Left colon (tissue), 2 donors: ENCODE measurements at places on chromosomes 2 and 18. TPM values are rescaled to one million over a fixed set of nuclear protein-coding genes. Genes with fewer than 3 reads are reported as not detected.

Gene LYPD6
- total RNA-seq = 3.5 TPM

Gene SERPINB5
- total RNA-seq = 3.7 TPM

Gene SERPINB3
- total RNA-seq = not detected

Gene TRIM43
- total RNA-seq = not detected

Gene ZFAND2B
- 89.9 TPM for total RNA-seq

Gene IL36G
- not detected for total RNA-seq

Gene CHST10
- total RNA-seq = 1.1 TPM

Gene IGFBP2
- 120 TPM for total RNA-seq

Gene CSRNP3
- total RNA-seq = 2.7 TPM

Gene CNRIP1
- total RNA-seq = 3.1 TPM

Gene SLC8A1
- total RNA-seq = 22.6 TPM

Gene INO80D
- 27.3 TPM for total RNA-seq

Gene CD302
- total RNA-seq = 18.3 TPM

Gene PPP1R7
- 58.7 TPM for total RNA-seq

Gene C2orf15
- total RNA-seq = 3.3 TPM

Gene ALPG
- total RNA-seq = 1.8 TPM

Gene MYO3B
- total RNA-seq = not detected

Gene LRATD1
- total RNA-seq = 160 TPM

Gene C2orf68
- 44.7 TPM for total RNA-seq

Gene SAG
- not detected for total RNA-seq

Gene ALK
- 0.06 TPM for total RNA-seq

Gene IL36A
- total RNA-seq = not detected

Gene AOX1
- 5.7 TPM for total RNA-seq

Gene DLX2
- total RNA-seq = 0.11 TPM

Gene HOXD3
- 3.8 TPM for total RNA-seq

Gene TRIM43B
- not detected for total RNA-seq

Gene LYG2
- not detected for total RNA-seq

Gene RFX8
- not detected for total RNA-seq

Gene GPR75
- 1.2 TPM for total RNA-seq

Gene HES6
- 54.8 TPM for total RNA-seq

Gene COL4A3
- total RNA-seq = 0.56 TPM

Gene SCYGR4
- total RNA-seq = not detected

Gene LCT
- not detected for total RNA-seq

Gene RMDN2
- total RNA-seq = 28.1 TPM

Gene ATG16L1
- 34.5 TPM for total RNA-seq

Gene FAM124B
- total RNA-seq = 0.53 TPM

Gene LONRF2
- total RNA-seq = 1.6 TPM

Gene KCNS3
- total RNA-seq = 19.0 TPM
